ENCODE measurements at places on chromosomes 5 and 9.
A peak's percentile ranks its signal among the peaks of the same experiment; 100 is the strongest.

DNA sequence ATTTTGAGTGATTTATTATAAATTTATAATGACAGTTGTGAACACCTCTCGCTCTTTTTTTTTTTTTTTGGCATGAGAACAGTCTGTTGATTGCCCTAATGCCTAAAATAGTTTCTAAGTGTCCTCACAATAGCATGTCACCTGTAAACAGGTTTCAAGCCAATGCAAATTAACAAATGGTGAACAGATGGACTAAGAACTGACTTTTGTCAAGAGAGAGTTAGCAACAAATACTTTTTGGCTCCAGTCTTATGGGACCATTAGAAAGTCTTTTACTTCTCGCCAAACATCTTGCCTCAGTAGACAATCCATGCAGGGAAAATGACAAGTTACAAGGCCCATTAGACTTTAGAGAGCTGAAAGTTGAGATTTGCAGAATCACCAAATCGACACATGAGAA lies 67.8 kb downstream of the MED27 start:
- DNase-seq, result no peak

DNA sequence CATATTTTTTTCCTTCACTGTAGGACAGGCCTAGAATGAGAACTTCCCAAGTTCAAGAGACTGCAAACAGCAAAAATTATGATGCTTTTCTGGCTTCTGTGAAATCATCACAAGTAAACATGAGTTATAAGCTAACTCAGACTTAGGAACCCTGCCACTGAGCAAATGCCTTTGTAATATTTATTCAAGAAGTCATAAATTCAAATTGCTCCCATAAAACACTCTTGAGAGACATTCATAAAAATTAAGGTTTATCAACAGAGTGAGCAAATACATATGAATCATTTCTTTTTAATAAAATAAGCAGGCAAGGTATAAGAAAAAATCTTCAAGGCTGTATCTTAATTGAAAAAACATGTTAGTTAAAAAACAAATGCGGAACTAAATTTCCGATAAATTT lies 124.2 kb downstream of the GNA14 start:
- no peak for DNase-seq

- DNase-seq, result no peak
Measured at GRCh38 chr5:81078930-81079329, 118.8 kb downstream of the RASGRF2 start.

- peak; percentile 45 for DNase-seq
Measured at GRCh38 chr5:148844433-148845280, 18.2 kb downstream of the ADRB2 start.

- no peak for DNase-seq
Measured at GRCh38 chr9:116447934-116448333, 239.2 kb upstream of the TRIM32 start.

- no peak for DNase-seq
Measured at GRCh38 chr5:78699552-78700153, 51.1 kb upstream of the LHFPL2 start.

GRCh38 chr9:86764671-86765343 lies 182.5 kb downstream of the GAS1 start:
- DNase-seq, result no peak

DNA sequence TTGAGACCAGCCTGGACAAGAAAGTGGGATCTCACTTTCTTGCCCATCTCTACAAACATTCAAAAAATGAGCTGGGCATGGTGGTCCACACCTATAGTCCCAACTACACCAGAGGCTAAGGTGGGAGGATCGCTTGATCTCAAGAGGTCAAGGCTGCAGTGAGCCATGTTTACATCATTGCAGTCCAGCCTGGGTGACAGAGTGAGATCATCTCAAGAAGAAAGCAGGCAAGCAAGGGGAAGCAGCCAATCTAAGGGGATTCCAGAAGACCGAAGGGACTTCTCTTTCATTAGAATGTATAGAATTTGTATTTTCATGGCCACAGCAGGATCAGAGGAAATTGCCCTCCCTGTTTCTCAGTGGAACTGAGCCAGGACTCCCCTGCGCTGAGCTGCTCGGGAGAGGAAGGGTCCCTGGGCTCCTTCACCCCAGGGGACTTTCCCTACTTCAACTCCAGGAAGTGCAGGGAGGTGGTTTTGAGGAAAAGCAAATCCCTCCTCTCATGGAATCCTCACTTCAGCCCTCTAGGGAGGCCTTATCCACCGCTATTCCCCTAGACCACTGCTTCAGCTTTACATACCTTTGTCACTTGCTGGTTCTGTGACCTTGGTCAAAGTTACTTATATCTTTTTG lies 12.1 kb downstream of the WWC1 start:
- DNase-seq, result no peak

DNA sequence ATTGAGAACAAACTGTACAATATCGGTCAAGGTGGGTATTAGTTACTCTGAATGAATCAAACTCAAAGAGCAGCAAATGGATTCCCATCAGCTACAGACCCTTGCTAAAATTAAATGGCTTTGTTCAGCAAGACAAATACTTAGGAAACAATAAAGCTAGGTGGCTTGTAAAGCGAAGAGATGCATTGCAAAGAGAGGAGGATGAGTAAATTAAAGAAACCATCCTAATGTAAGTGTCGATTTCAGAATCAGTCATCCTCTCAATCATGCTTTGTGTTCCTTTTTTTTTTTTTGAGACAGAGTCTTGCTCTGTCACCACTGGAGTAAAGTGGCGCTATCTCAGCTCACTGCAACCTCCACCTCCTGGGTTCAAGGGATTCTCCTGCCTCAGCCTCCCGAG lies 359.2 kb upstream of the ZNF462 start:
- no peak for DNase-seq

- DNase-seq, result no peak
Measured at GRCh38 chr9:68733021-68733405, 28.0 kb downstream of the PIP5K1B start.

DNA sequence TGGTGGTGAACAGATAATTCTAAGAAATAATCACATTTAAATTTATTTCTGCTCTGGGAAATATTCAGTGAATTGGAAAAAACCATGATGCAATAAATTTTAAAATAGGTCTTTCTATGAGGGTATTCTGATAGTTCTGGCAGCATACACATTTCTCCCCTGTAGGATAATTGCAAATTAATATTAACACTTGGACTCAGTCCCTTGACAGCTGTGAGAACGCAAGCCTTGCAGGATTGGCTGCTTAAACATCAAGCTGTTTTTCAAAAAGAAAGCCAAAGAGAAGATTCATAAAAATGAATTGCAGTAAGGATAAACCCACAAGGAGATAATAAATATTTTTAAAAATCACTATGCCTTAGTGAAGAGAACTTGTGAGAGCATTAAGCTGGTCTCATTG lies 180.0 kb downstream of the MTRR start:
- no peak for DNase-seq

- no peak for DNase-seq
Measured at GRCh38 chr5:115818821-115819220, 2.4 kb upstream of the CDO1 start.

DNA sequence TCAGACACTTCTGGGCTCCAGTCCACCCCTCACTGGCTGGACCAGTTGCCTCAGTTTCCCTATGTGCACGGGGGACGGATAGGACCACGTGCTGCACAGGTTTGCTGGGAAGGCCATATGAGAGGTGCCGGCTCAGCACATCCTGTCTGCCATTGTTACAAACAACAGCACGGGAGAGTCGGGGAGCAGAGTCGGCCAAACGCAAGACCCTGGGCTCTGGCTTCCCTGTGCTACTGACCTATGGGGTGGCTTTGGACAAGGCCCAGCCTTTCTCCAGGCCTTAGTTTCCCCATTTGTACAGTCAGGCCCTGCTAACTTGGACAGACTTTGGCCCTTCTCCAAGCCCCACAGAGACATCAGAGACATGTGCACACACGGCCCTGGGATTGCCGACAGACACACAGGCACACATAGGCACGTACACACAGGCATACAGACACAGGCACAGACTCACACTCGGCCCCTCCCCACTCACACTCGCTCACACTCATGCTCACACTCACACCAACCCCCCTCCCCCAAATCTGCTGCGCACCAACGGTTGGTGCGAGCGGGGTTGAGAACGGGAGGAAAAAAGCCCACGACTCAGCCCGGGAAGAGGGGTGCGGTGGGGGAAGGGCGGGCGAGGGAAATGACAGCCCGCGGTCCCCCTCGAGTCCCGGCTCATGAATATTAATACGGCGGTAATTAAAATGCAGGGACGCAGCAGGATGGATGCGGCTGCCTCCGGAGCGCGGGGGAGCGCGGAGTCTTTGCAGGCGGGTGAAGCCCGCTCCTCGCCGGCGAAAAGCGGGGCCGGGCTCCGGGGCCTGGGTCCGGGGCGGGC lies 133.0 kb downstream of the C9orf50 start:
- peak; percentile 58 for DNase-seq

DNA sequence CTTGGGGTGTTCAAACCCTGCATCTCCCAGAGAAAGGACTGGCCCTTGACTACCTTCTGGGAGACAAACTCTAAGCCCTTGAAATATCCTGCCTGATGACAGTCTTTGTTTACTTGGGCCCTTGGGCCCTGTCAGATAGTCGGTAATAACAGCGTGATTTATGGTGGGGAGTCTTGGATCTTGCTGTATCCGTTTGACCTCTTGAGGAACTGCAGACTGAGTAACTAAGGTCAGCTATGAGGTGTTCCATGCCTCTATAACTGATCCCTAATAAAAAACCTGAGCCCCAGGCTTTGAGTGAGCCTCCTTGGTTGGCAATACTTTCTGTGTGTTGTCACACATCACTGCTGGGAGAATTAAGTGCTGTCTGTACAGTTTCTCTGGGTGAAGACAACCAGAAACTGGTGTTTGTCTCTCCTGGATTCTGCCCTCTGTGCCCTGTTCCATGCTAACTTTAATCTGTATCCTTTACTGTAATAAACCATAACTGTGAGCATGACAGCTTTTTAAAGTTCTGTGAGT lies 56.2 kb upstream of the ANKRD33B start:
- DNase-seq, result no peak

GRCh38 chr9:35553670-35554543 lies 51.2 kb upstream of the TESK1 start:
- peak; percentile 61 for DNase-seq

GRCh38 chr9:21761309-21761901 lies 41.0 kb upstream of the MTAP start:
- peak; percentile 42 for DNase-seq

GRCh38 chr9:126472948-126473298 lies 140.8 kb upstream of the LMX1B start:
- DNase-seq, result no peak

DNA sequence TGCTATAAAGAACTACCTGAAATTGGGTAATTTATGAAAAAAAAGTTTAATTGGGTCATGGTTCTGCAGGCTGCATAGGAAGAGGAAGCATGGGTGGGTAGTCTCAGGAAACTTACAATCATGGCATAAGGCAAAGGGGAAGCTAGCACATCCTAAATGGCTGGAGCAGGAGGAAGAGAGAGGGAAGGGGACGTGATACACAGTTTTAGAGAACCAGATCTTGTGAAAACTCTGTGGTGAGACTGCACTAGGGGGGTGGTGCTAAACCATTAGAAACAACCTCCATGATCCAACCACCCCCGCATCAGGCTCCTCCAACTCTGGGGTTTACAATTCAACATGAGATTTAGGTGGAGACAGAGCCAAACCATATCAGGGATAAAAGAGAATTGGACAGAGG lies 624.2 kb downstream of the PRR16 start:
- no peak for DNase-seq

DNA sequence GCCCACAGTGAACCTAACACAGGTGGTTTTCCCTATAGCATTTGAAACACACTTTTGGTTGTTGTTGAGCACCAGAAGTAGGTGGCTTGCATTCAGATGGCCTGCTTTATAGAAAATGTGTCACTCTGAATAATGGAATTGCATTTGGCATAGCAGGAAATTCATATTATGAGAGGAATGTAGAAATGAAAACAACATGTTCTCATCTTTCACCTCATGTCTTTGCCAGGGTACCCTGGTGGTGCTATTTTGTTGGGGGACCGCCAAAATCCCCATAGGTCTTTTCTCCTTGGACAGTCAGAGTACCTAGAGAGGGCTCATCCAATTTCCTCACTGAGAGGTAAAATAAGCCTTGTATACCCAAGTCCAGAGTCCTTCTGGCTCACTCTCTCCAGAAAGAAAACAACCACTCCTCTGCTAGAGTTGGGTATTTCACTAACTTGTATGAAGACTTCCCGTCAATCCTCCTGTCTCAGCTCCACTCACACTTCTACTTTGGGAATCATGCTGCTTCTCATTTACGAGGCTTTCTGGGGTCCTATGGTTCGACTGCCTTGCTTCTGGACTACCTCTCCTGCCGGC lies 67.4 kb downstream of the MRPS27 start:
- DNase-seq, result no peak

DNA sequence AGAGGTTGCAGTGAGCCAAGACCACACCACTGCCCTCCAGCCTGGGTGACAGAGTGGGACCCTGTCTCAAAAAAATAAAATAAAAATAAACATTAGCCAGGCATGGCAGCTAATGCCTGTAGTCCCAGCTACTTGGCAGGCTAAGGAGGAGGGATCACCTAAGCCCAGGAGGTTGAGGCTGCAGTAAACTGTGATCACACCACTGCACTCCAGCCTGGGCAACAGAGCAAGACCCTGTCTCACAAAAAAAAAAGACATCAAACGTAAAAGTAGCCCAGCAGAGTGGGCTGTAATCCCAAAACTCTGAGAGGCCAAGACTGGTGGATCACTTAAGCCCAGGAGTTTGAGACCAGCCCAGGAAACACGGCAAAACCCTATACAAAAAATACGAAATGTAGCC lies 19.0 kb downstream of the UIMC1 start:
- DNase-seq, result no peak

DNA sequence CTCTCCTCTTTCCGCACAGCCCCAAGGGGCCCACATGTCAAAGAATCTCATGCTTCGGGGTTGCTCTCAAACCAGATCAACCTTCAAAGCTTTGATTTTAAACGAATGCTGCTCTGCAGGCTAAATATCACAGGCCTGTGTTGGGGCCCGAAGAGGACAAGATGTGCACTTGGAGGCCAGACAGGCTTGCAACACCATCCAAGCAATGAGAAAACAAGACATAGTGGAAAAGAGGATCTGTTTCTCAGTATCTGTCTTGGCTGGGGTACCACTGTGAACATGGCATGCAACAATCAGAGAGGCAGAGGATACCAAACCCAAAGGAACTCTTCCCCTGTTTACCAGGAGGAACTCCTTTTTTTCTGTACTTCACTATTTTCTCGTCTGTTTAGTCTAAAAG lies 321.8 kb downstream of the SLIT3 start:
- DNase-seq, result no peak

All from activated CD4-positive, alpha-beta memory T cell treated with anti-CD3 and anti-CD28 coated beads for 36 hours (primary cell).